ENCODE measurements at places on chromosomes 1 and 21.

- ATAC-seq = no peak
Observed at GRCh38 chr1:228172591-228173527, 7.3 kb downstream of the IBA57 start.

GRCh38 chr21:42075686-42076471, 4.8 kb downstream of the UMODL1 start:
- no peak for ATAC-seq

DNA sequence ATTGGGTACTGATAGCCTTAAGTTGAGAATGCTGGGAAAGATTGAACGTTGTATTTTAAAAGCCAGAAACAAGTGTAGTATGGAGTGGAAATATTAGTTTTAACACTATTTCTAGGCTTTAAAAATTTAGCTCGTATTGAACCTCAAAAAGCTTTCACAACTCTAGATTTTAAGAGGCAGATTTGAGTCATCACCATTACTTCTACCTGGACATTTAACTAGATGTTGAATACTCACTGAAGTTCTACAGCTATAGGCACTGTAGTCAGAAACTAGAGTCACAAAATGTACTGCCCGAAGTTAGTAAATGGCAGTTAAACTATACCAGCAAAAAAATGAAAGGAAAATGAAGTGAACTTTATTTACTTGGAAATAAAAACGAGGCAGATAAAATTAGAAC, 96.5 kb downstream of the NEK7 start:
- ATAC-seq = peak; percentile 17

DNA sequence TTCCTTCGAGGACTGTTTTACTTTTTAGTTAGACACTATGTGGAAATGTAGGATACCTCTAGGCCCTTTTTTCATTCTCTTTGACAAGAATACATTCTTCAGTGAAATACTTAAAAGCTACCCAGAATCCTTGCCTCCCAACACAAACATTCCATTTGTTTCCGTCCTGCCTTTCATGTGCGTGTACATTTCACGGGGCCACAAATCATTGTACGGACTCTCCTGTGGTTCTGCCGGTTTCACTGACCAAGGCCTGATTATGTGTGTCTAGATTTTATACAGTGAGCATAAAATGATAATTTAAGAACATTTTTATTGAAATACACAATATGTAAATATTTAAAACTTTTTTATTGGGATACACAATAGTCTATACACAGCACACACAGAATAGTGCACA, 76.4 kb downstream of the RUNX3 start:
- no peak for ATAC-seq

DNA sequence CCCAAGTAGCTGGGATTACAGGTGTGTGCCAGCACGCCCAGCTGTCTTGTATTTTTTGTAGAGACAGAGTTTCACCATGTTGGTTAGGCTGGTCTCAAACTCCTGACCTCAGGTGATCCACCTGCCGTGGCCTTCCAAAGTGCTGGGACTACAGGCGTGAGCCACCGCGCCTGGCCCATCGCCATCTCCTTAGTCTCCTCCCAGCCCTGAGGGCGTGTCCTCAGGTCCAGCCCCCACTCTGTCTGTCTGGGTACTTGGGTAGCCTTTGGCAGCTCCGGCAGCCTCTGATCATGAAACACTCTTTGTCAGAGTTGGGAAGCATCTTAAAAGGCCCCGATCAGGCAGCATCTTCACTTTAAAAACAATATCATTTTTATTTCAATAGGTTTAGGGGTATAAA, 90.3 kb upstream of the DISP3 start:
- ATAC-seq = no peak

GRCh38 chr1:6041432-6042062, 4.1 kb upstream of the KCNAB2 start:
- ATAC-seq = peak; percentile 75

DNA sequence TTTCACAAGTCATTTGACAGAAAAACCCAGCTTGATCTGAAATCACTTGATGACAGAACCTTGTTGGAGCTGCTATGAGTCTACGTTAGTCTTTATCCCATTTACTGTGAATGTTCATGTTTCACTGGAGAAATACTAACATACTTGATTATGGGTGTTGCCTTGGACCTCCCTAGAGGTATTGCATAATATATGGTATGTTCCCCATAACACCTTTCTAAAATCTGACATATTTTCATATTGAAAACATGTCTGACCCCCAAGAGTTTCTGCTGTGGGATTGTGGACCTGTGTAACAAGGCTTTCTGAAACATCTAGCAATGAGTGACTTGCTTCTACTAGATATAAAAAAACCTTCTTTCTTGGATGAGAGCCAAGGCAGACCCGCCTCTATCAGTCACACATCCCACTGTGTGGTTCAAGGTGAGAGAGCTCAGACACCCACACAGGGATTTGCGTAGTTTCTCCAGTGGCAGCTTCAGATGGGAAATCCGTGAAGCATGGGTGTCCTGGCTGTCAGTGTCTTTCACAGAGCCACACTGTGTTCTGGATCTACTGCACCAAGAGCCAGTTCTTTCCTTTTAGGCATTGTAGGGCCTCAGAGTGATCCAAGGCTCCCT, 4.6 kb downstream of the NENF start:
- ATAC-seq = no peak

DNA sequence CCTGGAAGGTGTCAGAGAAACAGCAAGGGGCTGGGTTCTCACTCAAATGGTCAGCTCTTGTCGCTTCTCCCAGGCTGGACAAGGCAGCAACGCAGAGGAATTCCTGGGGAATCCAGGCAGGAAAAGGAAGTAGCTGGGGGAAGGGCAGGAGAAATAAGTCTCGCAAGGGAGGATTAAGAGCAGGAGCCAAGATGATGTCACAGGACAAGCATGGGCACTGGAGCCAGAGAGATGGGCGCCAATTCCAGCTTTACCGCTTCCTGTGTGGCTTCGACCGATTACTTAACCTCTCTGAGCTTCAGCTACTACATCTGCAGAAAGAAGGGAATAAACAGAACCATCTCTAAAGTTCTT, 70.5 kb downstream of the SSBP3 start:
- peak; percentile 52 for ATAC-seq

GRCh38 chr1:54842206-54842915, 41.2 kb upstream of the TTC22 start:
- no peak for ATAC-seq

- no peak for ATAC-seq
Observed at GRCh38 chr21:15000081-15000480, 64.7 kb downstream of the NRIP1 start.

- ATAC-seq = peak; percentile 98
Observed at GRCh38 chr1:173420330-173420806, 56.8 kb upstream of the PRDX6 start.

- no peak for ATAC-seq
Observed at GRCh38 chr21:28953247-28953646, 39.4 kb downstream of the LTN1 start.

- no peak for ATAC-seq
Observed at GRCh38 chr1:157115429-157115838, 15.8 kb upstream of the ETV3L start.

- ATAC-seq = no peak
Observed at GRCh38 chr1:43370564-43370963, 2.8 kb upstream of the ELOVL1 start.

DNA sequence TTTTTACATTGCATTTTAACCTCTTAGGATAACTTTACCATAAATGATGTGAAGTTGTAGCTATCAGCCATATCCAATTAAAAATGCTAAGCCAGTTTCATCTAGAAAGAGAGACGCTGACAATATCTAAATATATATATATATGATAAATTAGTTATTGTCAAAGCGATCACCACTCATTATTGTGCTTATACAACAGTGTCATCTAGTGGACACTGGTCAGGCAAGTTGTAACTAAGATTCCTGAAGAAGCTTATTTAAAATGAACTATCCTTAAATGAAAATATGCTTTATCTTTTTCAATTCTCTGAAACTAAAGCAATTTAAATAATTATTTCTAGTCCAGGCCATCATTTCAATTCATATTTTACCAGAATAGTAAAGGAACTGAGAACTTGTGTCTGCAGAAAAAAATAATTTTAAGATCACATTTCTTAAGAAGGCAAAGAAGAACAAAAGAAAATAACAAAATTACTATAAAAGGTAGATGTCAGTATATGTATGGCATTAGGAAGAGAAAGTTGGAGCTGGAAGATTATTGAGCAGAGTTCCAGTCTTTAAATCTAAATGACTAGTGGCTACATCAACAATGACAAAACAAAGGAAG, 193.3 kb upstream of the SNX7 start:
- ATAC-seq = peak; percentile 73

- ATAC-seq = no peak
Observed at GRCh38 chr1:56728964-56729363, 83.8 kb downstream of the PRKAA2 start.

- ATAC-seq = no peak
Observed at GRCh38 chr1:156499842-156500542, 583 bp downstream of the MEF2D start.

DNA sequence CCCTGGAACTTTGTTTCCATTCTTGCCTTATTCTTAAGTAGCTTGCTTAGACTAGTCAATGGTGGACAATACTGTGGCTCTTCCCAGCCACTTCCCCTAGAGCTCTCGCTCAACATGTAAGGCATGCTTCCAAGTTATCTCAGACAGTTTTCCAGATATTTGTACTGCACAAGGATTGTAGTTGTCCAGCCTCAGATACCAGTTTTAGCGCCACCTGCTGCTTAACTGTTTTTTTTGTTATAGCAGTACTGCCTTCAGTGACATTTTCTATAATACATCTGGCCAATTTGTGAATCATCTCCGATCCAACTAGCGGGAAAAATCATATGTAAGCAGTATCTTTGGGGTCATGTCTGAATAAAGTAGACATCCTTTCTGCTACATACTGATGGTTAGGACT, 346.7 kb upstream of the ADGRL4 start:
- peak; percentile 89 for ATAC-seq

DNA sequence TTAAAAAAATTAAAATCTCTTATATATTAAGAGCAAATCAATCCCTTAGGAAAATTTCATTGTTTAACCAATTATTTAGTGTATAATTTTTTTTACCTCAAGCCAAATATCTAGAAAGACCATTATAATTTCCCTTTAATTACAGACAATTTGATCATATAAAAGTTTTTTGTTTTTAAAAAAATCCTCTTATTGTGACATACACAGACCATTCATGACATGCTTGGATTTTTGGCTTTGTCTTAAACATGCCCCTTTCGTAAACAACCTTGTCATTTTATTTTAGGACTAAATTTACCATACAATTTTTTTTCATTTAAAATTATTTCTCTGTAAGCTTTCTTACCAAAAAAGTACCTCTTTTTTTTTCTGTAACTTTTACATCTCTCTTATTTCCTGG, 14.2 kb upstream of the CYP4B1 start:
- ATAC-seq = no peak

GRCh38 chr1:118186026-118186425, 998 bp upstream of the SPAG17 start:
- ATAC-seq = no peak

DNA sequence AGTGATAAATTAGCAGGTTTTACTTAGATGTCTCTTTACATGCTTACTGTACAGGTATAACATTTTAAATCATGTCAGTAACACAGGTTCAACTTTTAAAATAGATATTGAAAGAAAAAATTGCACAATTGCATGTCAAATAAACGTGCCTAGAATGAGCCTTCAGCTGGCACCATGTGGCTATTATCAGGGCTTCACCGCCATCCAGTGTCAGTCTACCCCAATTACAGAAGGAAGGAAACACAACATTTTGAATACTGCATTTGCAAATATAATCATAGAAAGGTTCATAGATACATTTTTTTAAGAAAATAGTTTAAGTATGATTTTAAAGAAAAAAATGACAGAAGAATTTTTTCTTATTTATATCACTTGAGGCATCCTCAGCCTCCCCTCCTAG, 47.5 kb upstream of the SERTAD4 start:
- ATAC-seq = no peak

DNA sequence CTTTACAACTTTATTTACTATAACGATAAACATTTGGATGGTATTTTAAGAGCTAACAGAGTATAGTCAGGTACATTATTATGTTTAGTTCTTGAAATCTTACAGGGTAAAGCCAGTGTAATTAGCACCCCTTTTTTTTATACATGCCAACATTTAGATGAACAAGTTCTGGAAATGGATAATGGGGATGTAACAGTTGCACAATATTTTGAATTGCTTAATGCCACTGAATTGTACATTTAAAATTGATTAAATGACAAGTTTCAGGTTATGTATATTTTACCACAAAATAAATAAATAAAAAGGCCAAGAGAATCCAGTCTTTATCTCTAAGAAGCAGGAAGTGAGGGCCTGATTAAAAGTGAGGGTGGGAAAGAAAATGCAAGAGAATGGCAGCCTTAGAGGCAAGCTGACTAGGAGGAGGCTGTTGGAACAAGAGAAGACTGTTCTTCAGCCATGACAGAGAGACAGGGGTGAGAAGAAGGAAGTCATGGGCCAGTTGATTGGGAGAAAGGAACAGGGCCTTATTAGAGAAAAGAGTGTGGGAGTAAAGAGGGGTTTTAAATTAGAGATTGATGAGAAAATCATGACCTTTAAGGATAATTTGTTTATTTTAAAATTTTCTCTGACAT, 49.9 kb upstream of the TNFSF18 start:
- no peak for ATAC-seq

- ATAC-seq = no peak
Observed at GRCh38 chr1:94676686-94677085, 135.1 kb upstream of the F3 start.

GRCh38 chr1:219402925-219403324, 210.0 kb downstream of the ZC3H11B start:
- ATAC-seq = no peak
